A375 (cell line): ENCODE measurements at places on chromosomes 4 and X. TPM values are rescaled to one million over a fixed set of nuclear protein-coding genes. Genes with fewer than 3 reads are reported as not detected.

CDX4 gene
- not detected in 2 replicates for total RNA-seq

CITED1 gene
- 3.8 and 4.7 TPM in 2 replicates for total RNA-seq

SMR3B gene
- not detected in 2 replicates for total RNA-seq

ATP2B3 gene
- total RNA-seq: 0.08 TPM in 1 of 2 replicates, not detected in the other

TEX13C gene
- not detected in 2 replicates for total RNA-seq

IGSF1 gene
- 0.13 and 0.15 TPM in 2 replicates for total RNA-seq

CLCN3 gene
- 25.7 and 30.7 TPM in 2 replicates for total RNA-seq

IL3RA gene
- total RNA-seq: not detected in 2 replicates

TMPRSS11A gene
- 0.30 TPM in 1 of 2 replicates, not detected in the other for total RNA-seq

SATL1 gene
- total RNA-seq: not detected in 2 replicates

MXD4 gene
- total RNA-seq: 10.5 and 11.9 TPM in 2 replicates

NLGN3 gene
- total RNA-seq: 0.68 and 0.90 TPM in 2 replicates

GPAT3 gene
- 117 and 120 TPM in 2 replicates for total RNA-seq
